Left hindlimb (tissue), 1 donor: ENCODE measurements at places on chromosomes 2 and 18.
A peak's percentile ranks its signal among the peaks of the same experiment; 100 is the strongest.

DNA sequence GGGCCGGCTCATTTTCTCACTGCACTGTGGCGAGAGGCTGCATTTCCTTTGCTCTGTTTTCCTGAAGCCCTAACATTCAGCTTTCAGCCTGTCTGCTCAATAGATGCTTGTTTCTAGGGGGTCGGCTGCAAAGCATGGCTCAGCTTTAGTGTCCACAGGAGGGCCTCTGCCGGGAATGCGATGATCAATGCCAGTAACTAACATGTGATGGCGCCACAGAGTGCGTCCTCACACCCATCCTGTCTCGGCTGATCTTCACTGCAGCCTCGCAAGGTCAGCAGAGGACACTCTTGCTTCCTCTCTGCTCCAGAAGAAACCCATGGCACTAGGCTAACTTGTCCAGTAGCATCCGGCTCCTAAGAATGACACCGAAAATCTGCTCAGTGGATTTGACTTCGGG lies 156.4 kb upstream of the PXDN start:
- DNase-seq: no peak

DNA sequence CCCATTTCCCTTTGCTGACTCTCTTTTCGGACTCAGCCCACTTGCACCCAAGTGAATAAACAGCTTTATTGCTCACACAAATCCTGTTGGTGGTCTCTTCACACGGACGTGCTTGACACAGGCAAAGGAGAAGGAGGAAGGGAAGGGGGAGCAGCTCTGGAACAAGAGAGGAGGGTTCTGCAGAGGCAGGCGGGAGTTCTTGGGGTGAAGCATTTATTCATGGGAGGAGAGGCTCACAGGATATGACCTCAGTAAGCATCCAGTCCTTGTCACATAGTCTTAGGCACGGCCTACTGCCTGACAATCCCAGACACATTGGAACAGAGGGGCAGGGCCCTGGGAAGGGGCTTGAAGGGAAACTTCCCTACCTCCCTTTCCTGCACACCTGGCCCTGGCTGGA lies 171.7 kb upstream of the HS6ST1 start:
- no peak for DNase-seq

- no peak for DNase-seq
These were observed 69.5 kb downstream of the COPS8 start for GRCh38 chr2:237154884-237155851.

- DNase-seq: no peak
These were observed 50.4 kb upstream of the EPAS1 start for GRCh38 chr2:46246790-46247189.

GRCh38 chr2:232963913-232964312 lies 49.1 kb downstream of the NGEF start:
- DNase-seq: no peak

DNA sequence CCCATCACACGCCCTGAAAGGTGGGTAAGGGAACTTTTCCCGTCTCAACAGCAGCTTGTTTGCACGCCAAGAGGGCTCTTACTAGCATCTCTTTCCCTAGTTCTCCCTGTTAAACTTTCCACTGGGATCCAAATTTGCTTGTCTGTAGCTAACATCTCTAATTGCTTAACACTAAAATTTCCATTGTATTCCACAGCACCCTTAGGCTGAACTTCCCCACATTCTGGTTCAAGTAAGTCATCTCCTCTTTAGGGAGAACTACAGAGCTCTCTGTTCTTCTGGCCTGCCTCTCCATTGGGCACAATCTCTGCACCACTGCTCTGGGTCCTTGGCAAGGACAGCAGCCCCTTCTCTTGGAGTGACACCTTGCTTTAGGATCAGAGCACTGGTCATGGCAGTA lies 24.0 kb downstream of the UNC50 start:
- no peak for DNase-seq

DNA sequence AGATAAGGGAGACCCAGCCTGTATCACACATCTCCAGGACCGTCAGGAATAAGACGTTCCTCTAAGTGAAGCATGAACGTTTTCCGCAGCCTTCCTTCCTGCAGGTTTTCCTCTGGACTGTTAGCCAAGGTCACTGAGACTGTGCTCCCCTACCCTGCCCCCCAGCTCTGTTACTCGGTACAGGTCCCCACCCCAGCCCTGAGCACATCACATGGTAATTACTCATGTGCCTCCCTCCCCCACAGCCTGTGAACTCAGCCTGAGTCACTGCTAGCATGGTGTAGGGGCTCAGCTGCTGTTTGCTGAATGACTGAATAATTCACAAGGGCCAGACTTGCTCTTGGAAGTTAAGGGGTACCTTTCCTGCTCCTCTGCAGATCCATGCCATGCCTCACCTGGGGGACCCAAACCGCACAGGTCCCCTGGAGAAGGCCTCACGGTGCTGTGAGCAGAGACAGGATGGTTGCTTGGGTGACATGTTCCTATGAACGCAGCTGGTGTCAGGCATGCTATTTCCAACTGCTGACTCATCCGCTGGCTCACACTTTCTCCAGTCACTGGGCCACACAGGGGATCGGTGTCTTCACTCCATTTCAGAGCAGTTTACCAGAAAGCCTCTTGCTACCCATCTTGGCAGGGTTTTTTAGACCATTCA lies 88.2 kb downstream of the PLB1 start:
- DNase-seq: peak; percentile 66

DNA sequence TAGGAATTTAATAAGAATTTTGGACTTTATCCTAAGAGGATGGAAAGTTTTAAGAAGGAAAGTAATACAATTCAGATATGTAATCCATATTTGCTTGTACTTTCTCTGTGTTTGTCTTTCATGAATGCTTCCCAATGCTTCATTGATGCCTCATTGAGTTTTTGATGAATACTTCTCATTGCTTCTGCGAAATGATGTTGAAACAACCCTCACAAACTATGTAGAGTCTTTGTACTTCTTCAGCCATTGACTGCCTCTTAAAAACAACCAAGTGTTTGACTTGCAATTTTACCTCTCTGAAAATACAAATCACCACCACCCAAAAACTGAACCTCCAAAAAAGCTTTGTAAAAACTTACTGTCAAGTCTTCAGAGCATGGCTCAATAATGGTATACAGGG lies 424.1 kb downstream of the ERBB4 start:
- no peak for DNase-seq

GRCh38 chr2:180385601-180386201 lies 378.6 kb upstream of the CWC22 start:
- DNase-seq: no peak

DNA sequence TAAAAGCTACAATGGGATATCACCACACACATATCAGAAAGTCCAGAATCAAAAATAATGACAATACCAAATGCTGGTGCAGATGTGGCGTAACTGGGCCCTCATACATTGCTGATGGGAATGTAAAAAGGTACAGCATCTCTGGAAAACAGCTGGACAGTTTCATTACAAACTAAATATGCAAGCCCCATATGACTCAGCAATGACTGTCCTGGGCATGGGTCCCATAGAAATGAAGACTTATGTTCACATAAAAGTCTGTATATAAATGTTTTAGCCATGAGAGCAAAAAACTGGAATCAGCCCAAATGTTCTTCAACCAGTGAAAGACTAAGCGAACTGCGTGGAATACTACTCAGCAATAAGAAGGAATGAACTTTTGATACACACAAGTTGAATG lies 56.7 kb downstream of the ALPK2 start:
- DNase-seq: no peak

DNA sequence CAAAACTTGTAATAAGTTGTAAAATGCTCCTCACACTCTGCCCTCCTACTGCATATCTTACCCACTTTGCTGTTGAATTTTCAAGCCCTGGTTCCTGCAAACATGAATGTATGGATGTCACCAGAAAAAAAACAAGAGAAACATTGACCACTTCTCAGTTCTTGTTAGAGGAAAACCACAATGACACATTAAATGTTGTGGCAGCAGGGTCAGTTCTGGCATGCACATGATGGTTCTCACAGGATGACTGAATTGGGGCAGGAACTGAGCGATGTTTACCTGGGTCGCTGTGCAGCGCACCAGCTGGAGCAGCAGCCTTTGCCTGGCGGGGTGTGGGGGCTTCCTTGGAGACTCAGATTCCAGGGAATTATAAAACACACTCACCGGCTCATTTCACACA lies 14.0 kb upstream of the PRKCE start:
- DNase-seq: no peak

DNA sequence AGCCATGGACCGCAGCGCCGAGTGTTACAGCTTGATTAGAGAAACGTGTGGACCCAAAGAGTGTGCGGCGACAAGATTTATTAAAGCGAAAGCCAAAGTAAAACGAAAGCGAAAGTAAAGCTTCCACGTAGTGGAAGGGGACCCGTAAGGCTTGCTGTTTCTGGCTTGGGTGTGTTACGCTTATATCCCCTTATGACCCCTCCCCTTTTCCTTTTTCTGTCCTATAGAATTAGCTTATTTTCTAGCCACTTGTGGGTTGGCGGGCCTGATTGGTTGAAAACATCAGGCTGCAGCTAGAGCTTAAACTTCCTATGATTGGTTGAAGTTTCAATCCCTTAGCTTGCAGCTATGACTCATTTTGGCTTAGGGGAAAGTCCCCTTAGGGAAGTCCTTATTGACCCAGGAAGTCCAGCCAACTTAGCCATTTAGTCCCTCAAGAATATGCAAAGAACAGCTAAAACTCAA lies 969.7 kb downstream of the DCDC2C start:
- no peak for DNase-seq

DNA sequence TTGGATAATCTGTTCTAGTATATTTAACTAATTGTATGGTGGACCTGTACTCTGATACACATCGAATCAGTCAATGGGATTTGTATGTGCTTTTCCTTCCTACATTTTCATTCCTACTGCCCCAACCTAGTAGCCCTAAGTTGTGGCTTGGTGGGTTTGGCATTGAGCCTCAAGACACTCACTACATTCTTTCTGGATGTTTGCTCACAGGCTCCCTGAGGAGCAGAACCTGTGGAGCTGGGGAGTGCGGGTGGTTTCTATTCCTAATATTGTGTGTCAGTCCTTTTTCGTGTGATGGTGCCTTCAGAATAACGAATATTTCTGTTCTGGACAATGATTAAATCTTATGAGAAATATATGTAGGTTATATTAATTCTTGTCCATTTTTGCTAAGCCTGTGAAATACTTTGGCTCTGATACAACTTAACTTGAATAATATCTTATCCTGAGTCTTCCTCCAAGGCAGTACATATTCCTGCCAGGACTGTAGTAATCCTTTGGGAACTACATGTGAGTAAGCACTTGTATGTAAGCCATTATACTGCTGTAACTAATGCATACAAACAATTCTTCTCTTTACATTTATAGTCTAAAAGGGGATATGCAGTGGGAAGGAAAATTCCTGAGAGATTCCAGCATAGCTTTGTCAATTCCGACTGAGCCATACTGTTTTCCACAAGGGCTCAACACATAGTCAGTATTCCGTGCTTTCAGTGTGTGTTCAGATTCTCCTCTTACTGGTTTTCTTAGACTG lies 150.6 kb downstream of the AGPS start:
- DNase-seq: peak; percentile 51

GRCh38 chr2:62076980-62077638 lies 118.8 kb upstream of the B3GNT2 start:
- DNase-seq: no peak

DNA sequence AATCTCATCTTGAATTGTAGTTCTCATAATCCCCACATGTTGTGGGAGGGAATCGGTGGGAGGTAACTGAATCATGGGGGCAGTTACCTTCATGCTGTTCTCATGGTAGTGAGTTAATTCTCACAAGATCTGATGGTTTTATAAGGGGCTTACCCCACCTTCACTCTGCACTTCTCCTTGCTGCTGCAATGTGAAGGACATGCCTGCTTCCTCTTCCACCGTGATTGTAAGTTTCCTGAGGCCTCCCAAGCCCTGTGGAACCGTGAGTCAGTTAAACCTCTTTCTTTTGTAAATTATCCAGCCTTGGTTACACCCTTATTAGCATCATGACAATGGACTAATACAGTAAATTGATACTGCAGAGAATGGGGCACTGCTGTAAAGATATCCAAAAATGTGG lies 57.9 kb downstream of the SCN7A start:
- DNase-seq: no peak

DNA sequence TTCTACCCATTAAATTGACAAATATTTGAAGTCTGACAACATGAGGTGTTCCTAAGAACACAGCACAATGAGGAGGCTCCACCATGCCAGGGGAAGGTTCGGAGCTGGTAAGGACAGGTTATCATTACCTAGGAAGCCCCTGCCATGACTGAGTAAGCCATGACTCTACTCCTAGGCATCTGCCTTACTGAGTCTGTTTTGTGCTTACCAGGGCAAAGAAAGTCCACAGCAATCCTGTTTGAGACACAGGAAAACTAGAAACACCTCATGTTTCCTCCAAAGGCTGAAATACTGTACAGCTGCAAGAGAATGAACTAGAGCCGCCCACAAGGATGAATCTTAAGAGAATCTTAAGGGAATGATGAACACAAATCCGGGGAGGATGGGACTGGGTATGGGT lies 11.6 kb downstream of the TGFBRAP1 start:
- DNase-seq: no peak

DNA sequence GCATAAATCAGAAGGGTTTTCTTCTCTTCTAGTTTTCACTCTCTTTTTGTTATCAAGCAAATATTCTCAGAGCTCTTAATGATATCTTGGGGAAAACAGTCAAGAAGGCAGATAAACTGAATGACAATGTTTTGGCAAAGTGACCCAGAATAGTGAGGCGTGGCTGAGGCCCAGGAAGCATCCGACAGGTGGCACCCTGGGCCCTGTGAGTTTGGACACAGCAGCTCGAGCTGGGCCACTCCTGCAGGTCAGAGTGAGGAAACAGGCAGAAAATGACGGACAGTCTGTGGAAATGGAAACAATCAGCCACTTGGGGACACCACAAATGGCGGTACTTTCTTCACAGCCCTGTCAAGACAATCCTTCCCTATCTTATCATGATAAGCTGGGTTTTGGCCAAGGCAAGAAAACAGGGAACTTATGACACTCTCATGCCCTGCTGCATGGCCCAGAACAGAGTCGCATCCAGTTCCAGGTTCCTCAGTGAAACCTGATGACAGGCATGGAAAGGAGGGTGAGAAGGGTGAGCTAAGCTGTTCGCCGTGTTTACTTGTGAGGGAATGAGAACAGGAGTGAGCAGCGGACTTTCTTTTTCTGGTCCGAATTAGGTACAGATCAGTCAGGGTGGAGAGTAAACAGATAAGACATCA lies 32.1 kb downstream of the MRPL44 start:
- no peak for DNase-seq

DNA sequence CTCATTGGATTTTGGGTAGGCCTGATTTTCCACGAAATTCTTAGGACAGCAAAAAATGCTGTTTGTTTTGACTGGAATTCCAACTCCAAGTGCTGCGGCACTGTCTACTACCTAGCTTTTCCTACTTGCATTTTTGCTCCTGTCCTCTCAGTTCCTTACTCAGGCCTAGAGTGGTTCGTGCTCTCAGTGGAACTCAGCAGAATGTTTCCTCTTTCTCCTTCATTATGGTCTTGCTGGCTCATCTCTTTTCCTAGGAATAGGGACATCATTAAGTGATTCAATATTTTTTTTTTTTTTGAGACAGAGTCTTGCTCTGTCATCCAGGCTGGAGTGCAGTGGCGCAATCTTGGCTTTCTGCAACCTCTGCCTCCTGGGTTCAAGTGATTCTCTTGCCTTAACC lies 37.9 kb downstream of the GEMIN6 start:
- no peak for DNase-seq
